ENCODE measurements at places on chromosomes 16 and 17.

- no peak for DNase-seq
Observed at GRCh38 chr17:44176257-44176656, 5.8 kb downstream of the ASB16 start.

DNA sequence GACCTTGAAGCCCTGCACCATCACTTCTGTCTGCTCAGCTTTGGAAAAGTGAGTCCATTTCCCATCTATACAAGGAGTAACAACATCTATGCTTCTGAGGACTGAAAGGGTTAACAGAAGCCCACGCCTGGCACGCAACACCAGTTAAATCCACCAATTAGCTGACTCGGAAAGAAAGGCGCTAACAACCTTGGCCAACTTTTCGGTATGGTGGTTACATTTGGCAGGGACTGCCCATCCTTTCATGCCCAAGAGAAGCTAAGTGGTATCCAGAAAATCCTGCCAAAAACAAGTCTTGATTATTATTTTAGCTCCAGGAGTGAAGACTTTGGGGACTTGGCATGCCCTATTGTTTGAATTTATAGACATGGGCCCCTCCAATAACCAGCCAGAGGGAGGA is 202.3 kb upstream of the RPL38 start:
- no peak for DNase-seq

- no peak for DNase-seq
Observed at GRCh38 chr17:34503528-34504195, 75.7 kb upstream of the TMEM132E start.

- DNase-seq = no peak
Observed at GRCh38 chr16:1279945-1280589, 24.2 kb downstream of the TPSD1 start.

DNA sequence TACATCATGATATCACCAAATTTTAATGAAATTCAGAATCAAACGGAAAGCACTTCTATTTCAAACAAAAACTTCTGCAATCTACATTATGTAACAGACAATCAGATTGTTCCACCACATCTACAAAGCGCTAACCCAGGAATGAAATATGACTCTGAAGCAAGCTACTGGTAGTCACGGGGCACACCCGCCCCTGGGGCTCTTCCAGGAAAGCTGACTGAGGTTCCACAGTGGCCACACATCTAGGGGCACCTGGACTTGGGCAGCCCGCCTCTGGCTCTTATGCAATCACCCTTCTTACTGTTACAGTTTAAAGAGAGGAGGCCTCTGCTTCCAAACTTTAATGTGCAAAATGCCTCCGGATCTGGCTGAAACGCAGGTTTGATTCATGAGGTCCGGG is 27.5 kb downstream of the ZCCHC14 start:
- DNase-seq = no peak

- no peak for DNase-seq
Observed at GRCh38 chr17:40810494-40810893, 10.7 kb upstream of the KRT28 start.

DNA sequence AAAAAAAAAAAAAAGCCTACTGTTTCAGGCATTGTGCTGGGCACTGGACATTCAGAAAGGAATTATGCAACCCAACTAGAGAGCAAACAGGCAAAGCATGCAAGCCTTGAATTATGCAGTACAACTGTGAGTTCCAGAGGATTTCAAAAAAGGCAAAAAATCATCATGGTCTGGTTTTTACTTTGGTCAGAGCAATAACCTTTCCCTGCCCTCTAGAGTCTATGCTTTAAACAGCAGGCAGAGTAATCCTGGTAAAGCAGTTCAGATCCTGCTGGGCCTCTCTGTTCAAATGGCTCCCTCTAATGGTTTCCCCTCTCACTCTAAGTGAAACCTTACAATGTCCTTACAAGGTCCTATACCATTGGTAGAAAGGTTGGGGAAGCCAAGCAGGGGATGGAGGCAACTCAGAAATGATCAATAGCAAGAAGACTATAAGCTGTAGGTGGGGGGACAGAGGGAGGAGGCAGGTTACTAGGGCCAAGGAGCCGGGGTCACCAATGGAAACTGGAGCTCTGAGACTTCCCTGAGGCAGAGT is 4.6 kb upstream of the TAF15 start:
- DNase-seq = no peak

DNA sequence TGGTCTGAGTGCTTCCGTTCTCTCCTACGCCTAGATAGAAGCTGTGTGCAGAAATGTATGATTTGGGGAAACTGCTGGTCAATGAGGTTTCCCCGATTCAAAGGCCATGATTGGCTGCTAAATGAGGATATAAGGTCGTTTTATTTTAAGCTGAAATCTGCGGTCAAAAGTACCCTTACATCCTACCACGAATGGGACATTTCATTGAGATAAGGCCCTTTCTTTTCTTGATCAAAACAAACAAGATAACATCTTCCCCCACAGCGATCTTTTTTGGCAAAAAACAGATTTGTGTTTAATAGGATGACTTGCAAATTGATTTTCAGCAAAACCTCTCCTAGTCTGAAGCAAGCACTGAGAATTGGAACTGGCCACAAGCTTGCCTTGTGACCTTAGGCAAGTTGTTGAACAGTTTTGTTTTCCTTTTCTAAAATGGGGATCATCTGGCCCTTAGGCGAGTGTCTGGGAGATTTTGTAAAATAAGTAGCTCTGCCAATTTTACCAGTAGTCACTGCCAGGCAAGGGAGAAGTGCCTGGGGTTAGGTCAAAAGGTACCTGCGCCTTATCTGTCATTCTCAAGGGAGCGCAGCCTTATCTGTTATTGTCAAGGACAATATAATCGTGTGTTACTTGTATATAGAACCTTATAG is 635 bp downstream of the SCPEP1 start:
- DNase-seq = no peak

GRCh38 chr17:19341211-19341631 is 21.3 kb downstream of the B9D1 start:
- DNase-seq = no peak

DNA sequence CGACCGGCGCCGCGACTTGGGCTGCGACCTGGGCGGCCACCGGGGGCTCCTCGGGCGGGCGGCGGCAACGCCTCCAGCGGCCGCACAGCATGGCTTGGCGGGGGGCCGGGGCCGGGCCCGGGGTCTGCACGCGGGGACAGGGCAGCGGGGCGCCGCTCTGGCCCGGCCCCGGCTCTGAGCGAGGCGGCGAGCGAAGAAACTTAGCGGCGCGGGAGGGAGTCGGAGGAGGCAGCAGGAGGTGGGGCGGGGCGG is at the start of gene PLCD3:
Gene PLCD3 (minus strand): TSS at position 196 of the 252 bp plus-strand sequence. CDS start 105 bp downstream, at position 91.
- no peak for DNase-seq

- no peak for DNase-seq
Observed at GRCh38 chr16:379183-379960, 2.4 kb downstream of the PGAP6 start.

- DNase-seq = no peak
Observed at GRCh38 chr17:570388-570787, 144.3 kb downstream of the VPS53 start.

Data from stimulated activated CD8-positive, alpha-beta memory T cell treated with anti-CD3 and anti-CD28 coated beads, Interleukin-4, amount 100 ng/mL, for 4 hours (primary cell).